Chondrocyte (in vitro differentiated cells): ENCODE measurements at places on chromosomes 4 and X. TPM values are rescaled to one million over a fixed set of nuclear protein-coding genes. Genes with fewer than 3 reads are reported as not detected.

Gene SYTL5
- total RNA-seq = 0.26 to 0.92 TPM (median 0.27 TPM) in 3 replicates

DNA sequence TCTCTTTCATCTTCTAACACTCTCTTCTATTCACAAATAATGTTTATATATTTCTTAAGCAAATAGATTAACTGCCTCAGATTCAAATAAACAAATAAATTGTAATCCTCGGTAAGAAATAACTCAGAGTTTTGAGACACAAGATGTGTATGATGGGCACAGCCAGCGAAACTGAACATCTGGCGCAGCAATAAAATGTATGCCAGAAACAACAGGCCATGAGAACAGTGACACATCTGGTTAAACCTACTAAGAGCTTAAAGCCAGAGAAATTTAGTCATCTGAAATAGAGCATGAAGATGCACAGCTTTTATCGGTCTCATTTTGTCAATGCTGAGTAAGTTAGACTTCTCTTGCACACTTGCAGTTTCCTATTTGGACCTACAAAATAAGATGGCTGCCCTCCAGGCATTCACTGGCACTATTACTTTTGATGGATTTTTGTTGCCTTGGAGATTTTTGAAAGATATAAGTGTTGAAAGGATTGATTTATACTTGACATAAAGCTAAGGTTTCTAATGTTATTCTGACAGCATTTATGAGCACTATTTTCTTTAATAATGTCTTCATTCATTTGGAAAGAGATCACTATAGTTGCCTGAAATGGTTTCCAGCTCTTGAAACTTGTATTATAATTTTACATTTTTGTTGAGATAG lies 1444.0 kb downstream of the PCDH18 start:
- DNase-seq = no peak

- DNase-seq = no peak
These were observed 27.2 kb upstream of the SLC6A14 start for GRCh38 chrX:116409219-116409618.

- no peak for DNase-seq
These were observed 1615.5 kb upstream of the PCDH7 start for GRCh38 chr4:29104694-29105093.
